Naive B cell (primary cell): ENCODE measurements at places on chromosomes 4 and X. TPM values are rescaled to one million over a fixed set of nuclear protein-coding genes. Genes with fewer than 3 reads are reported as not detected.

- no peak for DNase-seq
Measured at GRCh38 chrX:5015451-5015850, 1213.2 kb downstream of the NLGN4X start.

GRCh38 chr4:84579403-84579776, 3.5 kb upstream of the CDS1 start:
- no peak for DNase-seq

GRCh38 chrX:153782313-153782712, 1.5 kb downstream of the SRPK3 start:
- no peak for DNase-seq

Gene ADGRL3
- polyA plus RNA-seq: not detected

Gene LGI2
- polyA plus RNA-seq: not detected
